Central memory CD4-positive, alpha-beta T cell (primary cell): ENCODE measurements at places on chromosomes 7 and 10.

- DNase-seq: no peak
These were observed 6.3 kb downstream of the ZNF503 start for GRCh38 chr10:75395066-75395931.

DNA sequence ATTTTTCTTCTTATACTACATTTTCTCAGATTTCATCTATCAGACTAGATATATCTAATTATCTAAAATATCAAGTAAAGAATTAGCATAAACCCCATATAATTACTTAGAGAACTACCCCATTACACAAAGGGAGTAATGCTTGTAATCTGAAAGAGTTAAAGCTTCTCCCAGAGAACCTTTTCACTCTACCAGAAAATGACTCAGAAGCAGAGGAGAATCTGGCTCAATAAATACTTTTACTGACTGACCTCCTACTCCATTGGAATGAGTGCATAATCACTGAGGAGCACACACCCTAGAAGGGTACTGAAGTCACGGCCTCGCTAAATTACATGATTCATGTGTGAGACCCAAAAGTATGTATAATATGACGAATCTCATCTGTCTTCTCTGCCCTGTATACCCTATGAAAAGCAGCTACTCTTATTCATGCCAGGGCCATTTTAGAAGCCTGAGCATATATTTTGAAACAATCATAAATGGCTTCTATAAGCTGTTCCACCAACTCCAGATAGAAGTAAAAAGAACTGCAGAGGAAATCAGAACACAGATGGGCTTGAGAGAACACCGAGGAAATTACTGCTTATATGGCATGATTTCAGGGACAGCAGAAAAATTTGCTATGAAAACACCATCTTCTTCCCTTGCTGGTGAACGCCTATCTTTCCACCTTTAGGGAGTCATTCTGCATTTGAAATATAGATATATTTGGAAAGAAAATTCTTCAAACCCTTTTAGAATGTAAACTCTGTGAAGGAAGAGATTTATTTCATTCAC lies 32.7 kb downstream of the DNMBP start:
- DNase-seq: no peak

GRCh38 chr7:90599038-90599437 lies 2.9 kb downstream of the CDK14 start:
- no peak for DNase-seq

DNA sequence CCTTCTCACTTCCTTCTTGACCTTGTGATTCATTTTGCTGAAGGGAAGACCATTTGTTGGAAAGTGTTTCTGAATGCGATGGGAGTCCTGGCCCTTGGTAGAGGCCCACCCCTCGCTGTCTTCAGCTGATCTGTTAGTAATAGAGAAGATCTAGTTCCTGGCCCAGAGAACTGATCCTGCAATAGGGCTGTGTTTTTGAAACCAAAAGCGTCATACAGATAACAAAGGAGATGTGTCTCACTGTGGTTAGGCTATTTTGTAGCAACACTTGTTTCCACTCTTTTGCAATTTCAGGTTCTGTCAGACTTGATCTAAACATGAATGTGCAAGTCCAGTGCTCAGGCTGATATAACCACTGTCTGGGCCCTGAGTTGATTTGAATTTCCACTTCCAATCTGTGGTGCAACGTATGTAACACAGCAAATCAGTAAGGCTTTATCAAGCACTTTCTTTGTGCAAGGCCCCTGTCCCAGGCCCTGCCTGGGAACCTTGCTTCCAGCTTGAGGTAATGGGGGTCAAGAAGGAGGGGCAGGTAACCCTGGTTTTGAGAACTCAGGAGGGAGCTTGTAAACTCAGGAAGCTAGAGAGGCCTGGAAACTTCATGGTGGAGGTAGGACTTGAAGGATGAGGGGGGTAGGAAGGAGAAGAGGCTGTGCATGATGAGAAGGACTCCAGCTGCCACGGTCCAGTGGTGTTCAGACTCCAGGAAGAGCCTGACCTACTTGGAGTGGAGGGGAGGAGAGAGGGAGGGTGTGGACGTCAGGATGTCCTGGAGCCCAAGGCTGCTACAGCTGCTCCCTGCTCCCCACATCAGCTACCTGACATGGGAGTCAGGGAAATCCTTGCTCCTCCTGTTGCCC lies 42.2 kb upstream of the SRGN start:
- peak; percentile 55 for DNase-seq

- DNase-seq: no peak
These were observed 913 bp upstream of the NPC1L1 start for GRCh38 chr7:44541876-44542610.

- no peak for DNase-seq
These were observed 65.2 kb downstream of the ELFN1 start for GRCh38 chr7:1735262-1735661.

DNA sequence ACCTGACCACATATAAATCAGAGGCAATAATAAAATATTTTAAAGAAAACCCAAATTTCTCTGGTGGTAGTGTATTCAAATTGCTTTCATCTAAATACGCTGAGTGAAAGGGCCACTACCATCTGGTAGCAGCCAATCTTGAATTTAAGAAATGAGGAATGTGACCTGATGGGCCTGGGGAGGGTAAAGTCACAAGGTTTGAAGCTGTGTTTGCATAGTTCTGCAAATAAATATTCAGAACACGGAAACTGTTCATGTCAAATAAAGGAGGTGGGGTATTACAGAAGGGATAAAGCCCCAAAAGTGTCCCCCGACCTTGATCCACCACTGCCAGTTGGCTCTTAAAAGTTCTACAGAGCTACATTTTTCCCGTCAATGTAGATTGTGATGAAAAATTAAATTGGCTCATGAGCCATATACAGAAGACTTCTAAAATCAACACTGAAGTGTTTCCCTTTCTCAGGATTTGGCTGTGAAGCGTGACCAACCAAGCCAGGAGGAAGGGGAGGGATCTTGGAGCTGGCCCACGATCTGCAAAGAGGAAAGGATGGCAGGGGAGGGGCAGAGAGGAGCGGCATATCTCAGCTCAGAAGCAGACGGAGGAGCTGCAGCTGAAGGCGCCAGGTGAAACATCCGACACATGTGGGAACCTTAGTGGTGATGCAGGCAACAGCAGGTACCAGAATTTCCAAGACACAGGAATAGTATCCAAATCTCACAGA lies 39.6 kb downstream of the MPP7 start:
- DNase-seq: no peak

GRCh38 chr10:13877154-13877909 lies 290.6 kb downstream of the PRPF18 start:
- DNase-seq: no peak

GRCh38 chr10:7561985-7562384 lies 104.8 kb downstream of the ITIH5 start:
- DNase-seq: no peak

DNA sequence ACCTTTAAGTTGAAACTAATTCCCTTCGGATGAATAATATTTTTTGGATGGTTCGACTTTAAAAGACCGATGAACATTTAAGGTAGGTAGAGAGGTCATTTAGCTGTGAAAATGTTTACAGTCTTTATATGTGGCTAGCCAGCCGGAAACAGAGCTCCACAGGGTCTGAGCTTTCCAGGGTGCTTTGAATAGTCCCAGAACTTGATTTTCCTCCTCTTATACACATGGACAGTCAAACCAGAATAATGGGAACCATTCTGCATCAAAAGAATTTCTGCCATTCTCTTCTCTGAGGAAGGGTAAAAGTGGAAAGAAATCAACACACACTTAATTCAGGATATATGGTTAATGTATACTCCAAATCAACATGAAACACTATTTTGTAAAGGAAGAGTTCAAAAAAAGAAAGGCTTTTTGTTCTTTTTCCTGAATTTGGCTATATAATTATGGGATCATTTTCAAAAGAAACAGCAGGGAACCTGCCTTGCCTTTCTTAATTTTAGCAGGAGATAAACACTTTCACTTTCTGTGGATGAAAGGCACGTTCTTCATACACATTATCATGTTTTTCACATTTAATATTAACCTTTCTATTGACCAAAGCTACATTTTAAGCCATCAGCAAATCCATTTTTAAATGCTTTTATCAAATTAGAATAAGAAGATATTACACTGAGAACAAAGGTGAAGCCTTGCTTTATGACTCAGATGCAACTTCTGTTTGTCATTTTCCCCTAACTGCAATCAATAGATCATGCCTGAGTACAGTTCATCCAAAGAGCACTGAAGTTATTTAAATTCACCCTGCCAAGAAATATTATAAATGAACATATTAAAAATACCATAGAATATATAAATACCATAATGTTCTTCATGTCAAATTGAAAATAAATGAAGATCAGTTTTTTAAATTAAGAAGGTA lies 307.3 kb downstream of the THSD7A start:
- no peak for DNase-seq

GRCh38 chr10:17793823-17794644 lies 15.1 kb upstream of the MRC1 start:
- DNase-seq: no peak

GRCh38 chr7:81574723-81575326 lies 195.0 kb downstream of the HGF start:
- no peak for DNase-seq

DNA sequence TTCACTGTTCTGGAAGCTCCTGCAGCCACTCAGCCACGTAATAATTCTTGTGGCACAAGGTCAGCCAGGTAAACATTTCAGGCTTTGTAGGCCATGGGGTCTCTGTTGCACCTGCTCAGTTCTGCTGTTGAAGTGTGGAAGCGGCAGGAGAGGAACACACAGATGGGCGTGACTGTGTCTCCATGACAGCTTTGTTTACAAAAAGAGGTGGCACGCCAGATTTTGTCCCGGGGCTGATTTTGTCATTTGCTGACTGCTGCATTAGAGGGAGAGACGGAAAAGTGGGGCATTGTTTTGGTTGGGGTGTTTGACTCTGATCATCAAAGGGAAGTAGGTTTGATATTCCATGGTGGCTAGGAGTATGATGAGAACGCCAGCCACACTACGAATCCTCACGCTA lies 103.1 kb downstream of the PRKAG2 start:
- no peak for DNase-seq

GRCh38 chr10:9230625-9231024 lies 1176.1 kb downstream of the GATA3 start:
- DNase-seq: no peak

DNA sequence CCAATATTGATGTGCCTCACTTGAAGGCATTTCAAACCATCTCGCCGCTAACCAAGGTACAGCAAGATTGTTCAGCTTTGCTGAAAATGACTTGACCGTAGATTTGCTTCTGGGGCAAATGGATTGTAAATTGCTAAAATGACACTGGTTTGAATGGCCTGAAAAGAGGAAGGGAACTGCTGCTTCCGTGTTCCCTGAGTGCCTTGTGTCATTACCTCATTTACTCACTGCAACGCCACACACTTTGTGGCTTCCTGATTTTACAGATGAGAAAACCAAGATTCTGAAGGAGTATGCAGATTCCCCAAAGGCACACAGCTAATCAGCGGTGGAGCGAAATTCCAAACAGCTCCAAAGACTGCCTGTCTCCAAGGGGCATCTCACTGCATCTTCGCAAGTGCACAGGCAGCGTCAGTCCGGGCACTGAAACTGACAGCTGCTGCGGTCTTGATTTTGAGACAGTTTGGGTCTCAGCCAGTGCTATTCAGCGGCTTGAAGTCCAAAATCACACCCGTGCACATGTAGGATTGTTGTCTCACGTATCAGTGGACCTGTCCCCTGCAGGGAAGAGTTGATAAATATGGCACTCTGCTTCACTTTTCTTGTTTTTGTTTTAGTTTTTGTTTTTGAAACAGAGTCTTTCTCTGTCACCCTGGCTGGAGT lies 290.9 kb downstream of the DPP6 start:
- DNase-seq: no peak

GRCh38 chr7:44240376-44240775 lies 39.6 kb downstream of the YKT6 start:
- DNase-seq: no peak

DNA sequence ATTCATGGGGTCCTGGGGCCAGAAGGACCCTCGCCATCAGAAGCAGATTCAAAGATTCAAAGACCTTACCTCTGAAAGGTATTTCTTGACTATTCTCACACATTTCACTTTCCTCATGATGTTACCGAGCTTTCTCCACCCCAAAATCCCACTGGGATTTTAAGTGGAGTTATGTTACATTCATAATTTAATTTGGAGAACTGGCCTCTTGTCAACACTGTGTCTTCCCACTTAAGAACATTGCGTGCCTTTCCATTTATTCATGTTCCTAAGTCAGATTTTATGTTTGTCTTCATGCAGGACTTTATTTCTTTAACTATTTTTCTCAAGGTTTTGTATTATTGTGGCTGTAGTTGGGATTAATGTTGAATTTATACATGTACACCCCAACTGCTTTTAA lies 123.5 kb upstream of the BMPER start:
- no peak for DNase-seq

DNA sequence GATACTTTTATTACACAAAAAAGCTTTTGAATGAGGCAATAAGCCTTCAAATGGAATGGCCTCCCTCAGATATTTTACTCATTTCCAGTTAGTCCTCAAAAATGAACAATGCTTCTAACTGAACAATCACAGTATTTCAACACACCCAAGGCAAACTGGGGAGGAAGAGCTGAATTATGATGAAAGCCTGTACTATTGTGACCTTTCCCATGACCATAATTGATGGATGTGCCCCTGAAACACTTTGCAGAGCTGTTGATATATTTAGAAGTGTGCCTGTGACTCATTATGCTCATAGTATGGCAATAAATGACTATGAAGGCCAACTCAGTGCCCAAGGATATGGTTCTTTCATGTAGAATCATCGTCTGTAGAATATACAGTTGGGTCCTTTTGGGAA lies 248.1 kb downstream of the AHR start:
- no peak for DNase-seq

DNA sequence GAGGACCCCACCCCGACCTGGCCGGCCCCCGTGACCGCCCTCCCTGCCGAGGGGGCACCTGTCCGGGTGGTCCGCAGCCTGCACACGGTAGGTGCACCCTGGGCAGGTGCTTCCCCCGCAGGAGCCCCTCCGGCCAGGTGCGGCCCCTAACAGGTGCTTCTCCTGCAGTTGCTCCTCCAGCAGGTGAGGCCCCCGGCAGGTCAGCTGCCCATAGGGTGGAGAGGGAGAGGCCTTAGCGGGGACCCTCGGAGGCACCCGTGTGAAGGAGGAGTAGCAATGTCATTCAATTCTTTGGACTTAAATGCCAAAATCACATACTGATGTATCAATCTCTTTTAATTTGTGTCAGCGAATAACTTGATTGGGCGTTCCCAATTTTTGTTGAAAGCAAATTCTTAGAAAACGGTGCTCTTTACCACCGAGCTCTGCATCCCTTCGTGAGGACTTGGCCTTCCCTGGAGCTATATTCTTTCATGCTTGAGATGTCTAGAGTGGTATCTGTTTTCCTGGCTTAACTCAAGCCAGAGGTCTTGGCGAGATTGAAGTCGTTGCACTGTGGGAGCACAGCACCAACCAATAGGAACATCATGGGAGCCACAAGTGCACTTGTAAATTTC lies 738 bp upstream of the NCAPG2 start:
- DNase-seq: no peak

GRCh38 chr7:156220078-156220605 lies 407.9 kb upstream of the SHH start:
- DNase-seq: no peak

- DNase-seq: no peak
These were observed 45.5 kb upstream of the ADARB2 start for GRCh38 chr10:1782841-1783240.

GRCh38 chr7:2817456-2817855 lies 26.7 kb downstream of the GNA12 start:
- DNase-seq: no peak
